ENCODE measurements at places on chromosomes 4 and X. TPM values are rescaled to one million over a fixed set of nuclear protein-coding genes. Genes with fewer than 3 reads are reported as not detected.

LDOC1 gene
- polyA plus RNA-seq = 78.9 TPM

- DNase-seq = peak; percentile 10
Measured at GRCh38 chr4:107931775-107932321, 499 bp downstream of the CYP2U1 start.

DNA sequence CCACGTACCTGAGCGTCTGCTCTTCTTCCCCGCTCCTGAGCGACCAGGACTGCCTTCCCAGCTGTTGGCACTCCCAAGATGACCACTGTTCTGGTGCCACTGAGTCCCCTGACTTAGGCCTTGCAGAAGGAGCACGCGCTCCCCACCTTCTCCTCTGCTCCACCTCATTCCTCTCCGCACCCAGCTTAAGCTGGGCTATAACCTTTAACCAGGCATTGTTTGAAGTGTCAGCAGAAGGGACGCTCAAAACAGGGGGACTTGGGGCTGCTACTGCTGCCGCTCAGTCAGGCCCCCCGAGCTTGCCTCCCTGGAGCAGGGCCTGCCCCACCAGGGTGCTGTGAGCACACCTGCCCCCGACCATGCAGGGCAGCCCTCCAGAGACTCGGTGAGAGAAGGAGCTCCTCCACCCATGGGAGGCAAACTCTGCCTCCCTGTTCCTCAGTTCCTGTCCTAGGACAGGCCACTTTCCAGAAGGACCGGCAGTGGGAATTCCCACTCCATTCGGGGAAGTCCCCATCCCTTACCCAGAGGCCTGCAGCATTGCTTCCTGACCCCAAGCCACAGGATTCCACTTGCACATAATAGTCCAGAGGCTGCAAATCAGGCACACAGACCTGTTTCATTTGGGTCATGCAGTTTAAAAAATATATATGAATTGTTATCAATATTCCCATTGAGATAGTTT lies 99.7 kb upstream of the ENPP6 start:
- DNase-seq = no peak

DNA sequence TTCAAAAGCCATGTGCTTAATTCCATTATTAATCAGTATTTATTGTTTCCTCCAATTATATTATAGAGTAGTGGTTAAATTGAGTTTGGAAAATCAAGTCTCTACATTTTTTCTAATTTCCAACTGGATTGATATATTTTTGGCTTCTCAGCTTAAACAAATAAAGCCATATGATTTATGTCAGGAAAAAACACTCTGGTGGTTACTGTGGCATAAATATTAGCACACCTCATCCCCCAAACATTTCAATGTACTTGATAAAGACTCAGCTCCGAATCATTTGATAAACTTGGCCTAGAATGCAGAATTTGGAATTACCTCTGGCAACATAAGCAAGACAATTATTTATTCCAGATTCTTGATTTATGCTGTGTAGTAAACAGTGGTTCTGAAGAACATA lies 2313.8 kb downstream of the ARAP2 start:
- no peak for DNase-seq

DNA sequence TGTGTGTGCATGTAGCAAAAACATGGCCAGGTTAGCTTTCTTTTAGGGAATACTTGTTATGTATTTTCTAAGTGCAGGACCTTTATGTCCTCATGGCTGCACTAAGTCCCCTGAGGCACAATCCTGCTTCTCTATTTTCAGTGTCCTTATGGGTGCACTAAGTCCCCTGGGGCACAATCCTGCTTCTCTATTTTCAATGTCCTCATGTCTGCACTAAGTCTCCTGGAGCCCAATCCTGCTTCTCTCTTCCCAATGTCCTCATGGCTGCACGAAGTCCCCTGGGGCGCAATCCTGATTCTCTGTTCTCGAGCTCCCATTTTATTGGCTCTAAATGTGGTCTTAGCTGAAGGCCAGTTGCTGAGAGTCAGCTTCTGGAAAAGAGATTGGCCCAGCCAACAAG lies 49.7 kb upstream of the GPRIN3 start:
- no peak for DNase-seq

ADH6 gene
- 33.4 TPM for polyA plus RNA-seq
